T-helper 9 cell (primary cell): ENCODE measurements at places on chromosomes 11 and 22.

GRCh38 chr22:27206374-27207133 is 549.2 kb downstream of the MIAT start:
- DNase-seq: no peak

DNA sequence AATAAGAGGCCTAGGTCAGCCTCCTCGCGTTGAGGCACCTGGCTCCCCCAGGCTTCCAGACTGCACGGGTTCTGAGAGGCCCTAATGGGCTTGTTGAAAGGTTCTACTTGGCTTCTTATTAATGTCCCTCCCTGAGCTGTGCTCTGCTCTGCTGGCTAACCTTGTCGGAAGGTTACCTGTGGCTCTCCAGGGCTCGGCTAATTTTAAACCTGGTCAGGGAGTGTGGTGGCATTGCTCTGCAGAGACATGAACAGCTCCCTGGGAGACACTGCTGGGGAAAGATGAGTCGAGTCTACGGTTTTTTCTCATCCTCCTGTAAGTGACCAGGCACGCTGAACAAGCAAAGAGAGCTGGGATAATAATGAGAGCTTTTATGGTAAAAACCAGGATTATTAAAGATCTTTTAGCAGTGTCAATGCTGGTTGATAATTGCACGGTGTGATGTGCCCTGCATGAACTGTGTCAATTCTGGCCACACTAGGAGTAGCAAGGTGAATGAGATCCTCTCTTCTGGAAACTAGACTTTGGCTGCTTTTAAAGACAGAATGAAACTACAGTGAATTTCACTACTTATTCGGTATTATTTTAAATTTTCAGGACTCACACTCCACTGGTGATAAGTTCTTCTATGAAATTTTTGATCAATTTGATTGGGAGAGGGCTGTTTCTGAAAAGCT is 70.7 kb downstream of the TEAD1 start:
- DNase-seq: no peak

- DNase-seq: no peak
Measured at GRCh38 chr11:476416-476815, 26.3 kb downstream of the PTDSS2 start.

GRCh38 chr11:123588117-123588863 is 66.1 kb downstream of the SCN3B start:
- DNase-seq: no peak

- no peak for DNase-seq
Measured at GRCh38 chr11:115366826-115367225, 137.4 kb downstream of the CADM1 start.

GRCh38 chr22:48489551-48490499 is 1337.8 kb downstream of the BRD1 start:
- DNase-seq: no peak
